ENCODE measurements at places on chromosomes 11 and 22.

DNA sequence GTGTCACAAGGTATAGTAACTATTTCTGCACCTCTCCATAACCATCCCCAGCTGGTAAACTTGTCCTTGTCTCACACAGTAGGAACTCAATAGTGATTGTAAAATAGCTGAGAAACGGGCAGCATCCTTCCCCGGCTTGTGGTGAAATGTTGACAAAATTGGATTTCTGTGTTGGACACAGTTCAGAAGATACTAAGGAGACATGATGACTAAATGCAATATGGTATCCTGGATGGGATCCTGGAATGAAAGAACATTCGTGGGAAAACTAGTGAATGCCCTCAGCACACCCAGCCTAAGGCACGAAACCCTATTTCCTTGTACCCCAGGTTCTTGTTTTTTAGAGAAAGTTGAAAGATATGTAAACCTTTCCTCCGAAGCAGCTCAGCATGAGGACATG lies 18.8 kb upstream of the OPCML start:
- no peak for DNase-seq

DNA sequence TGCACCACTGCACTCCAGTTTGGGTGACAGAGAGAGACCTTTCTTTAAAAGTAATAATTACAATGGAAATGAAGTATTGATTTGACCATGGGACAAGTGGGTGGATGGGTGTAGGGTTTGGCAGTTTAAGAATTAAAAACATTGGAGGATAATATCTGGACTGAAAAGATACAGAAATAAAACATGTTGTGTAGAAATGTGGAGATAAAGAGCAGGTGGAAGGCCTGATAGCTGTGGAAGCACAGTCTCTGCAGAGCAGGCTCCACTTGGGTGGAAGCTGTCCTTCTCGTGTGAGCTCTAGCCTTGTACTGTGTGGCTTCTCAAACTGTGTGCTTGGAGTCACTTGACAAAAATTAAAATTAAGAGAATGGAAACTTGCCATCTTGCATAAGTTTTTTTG lies 25.6 kb downstream of the APLP2 start:
- no peak for DNase-seq

GRCh38 chr11:116890193-116890592 lies 52.8 kb upstream of the APOA1 start:
- peak; percentile 60 for DNase-seq

DNA sequence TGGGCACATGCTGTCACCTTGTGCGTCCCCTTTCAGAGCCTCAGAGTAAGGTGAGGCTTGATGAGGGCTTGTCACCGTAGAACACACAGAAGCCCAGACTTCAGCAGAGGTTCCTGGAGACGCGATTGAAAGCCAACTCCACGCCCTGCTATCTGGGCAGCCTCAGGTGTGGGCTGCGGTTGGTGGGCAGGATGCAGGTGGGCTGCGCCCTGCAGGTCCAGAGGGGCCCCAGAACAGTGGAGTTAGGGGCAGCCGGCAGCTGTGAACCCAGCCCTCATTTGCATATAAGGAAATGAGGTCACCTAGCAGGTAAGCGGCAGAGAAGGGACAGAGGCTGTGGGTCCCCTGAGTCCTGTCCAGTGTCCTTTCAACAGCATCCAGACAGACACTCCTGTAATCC lies 15.4 kb downstream of the PHLDA2 start:
- DNase-seq = no peak

DNA sequence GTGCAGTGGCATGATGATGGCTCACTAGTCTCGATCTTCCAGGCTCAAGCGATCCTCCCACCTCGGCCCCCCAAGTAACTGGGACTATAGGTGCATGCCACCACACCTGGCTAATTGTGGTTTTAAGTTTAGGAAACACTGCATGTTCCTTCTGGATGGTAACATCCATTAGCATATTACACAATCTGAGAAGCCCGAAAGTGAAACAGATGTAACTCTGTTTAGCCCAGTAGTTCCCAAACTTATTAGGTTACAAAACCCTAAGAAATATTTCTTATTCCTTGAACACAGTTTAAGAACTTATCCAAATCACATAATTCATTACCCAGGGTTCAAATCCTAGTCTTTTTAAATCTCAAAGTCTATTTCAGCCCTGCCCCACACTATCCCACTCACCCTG lies 28.3 kb downstream of the POLDIP3 start:
- no peak for DNase-seq

- DNase-seq = no peak
Observed at GRCh38 chr22:30523646-30524489, 18.4 kb upstream of the SEC14L4 start.

DNA sequence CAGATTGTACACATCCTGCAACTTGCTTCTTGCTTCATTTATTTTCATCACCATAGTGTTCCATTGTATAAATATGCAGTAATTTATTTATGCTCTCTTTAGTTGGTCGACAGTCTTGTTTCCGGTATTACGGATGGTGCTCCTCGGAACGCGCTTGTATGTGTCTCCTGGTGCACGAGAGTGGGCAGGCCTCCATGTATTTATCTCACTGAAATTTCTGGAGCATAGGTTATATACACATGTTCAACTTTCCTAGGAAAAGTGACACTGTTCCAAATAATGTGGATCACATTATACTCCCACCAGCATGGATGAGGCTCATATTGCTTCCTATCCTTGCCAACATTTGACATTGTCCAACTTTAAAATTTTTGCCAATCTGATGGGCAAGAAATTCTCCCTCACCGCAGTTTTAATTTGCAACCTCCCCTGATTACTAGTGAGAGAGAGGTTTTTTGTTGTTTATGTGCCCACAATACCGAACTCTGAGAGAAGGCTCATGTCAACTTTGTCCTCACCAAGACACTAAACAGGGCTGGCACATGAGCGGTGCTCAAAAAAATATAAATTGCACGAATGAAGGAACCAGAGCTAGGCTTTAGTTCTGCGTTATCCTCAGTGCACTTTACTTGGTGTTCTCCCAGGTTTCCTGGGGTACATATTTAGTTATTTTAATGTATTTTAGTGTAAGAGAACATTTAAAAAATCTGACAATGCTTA lies 3.8 kb downstream of the CSNK2A3 start:
- no peak for DNase-seq

GRCh38 chr11:5705688-5706087 lies 16.1 kb downstream of the TRIM22 start:
- peak; percentile 42 for DNase-seq

DNA sequence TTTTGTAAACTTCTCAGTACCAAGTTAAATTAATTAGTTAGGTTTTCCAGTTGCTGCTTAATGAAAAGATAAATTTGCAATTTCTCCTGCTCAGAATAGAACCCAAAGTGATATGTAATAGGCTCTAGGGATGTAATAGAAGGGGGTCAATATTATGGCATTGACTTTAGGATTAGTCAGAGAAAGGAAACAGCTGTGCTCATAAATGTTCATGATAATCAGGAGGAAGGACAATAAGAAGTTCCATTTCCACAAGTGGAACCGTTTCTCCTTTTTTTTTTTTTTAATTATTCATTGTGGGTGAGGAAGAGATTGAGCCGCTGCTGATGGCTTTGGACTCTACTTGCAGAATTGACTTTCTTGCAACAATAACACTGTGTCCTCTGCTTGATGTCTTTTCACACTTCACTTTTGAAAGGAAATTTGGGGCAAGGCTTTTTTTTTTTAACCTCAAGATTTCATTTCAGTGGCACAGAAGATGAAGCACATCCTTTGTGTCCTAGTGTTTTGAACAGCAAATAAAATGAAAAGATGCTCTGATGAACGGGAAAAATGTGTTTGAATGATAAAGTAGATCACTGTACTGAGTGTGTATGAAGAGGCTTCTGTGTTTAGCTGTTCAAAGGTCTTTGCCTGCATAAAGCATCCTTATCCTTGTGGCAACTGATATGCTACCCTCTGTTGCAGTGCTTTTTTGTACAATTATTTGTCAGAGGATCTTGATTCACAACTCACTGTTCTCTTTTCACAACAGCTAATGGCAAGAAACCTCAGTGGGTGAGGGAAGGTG lies 62.4 kb downstream of the GAS2 start:
- no peak for DNase-seq

DNA sequence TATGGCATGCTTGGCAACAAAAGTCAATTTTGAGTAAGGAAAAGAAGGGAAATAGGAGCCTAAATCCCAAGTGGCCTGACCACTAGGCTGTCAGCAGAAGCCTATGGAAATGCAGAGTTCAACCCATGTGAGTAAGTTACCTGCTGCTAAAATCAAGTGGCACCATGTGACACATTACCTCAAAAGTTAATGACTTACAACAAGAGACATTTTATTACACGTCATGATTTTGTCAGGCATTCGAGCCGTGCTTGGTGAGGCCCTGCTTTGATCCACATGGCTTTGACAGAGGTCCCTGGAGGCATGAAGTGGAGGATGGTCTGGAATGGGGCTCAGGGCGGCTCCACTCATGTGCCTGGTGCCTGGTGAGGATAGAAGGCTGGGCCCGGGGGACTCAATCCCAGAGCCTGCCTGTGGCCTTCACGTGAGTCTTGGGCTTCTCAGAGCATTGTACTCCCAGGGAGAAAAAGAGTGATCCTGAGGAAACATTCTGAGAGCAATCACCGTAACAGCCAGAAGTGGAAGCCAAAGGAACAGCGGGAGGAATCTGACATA lies 339.1 kb upstream of the B3GAT1 start:
- DNase-seq = no peak

DNA sequence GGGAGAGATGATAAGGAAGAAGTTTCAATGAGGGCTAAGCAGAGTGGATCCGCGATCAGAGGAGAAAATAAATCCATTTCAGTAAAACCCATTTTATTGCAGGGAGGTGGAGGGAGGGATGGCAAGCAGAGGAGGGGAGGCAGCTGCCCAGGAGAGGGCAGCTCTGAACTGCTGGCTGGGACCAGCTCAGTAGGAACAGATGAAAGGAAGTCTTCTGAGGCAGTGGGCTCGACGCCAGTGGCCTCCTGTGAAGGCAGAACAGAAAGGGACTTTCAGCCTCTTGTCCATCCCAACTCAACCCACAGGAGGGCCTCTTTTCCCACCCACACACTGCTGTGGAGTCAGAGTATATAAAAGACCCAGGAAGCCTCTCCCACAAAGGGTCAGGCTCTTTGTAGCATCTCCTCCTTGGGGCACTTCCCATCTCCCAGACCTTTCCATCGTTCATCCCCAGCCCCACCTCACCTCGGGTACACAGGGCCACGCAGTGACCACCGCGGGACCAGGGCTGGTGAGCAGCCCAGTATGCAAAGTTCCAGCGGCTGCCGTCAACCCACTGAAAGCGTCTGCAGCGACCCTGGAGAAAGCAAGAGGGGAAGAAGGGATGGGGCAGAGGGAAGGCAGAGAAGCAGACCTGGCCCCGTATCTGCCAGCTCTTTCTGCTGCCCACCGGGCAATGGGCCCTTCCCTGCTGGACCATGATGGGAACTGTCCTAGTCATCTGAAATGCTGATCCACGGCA lies 3.0 kb downstream of the PRG2 start:
- DNase-seq = no peak

GRCh38 chr11:61011950-61012736 lies 40.7 kb downstream of the CD6 start:
- DNase-seq = peak; percentile 16

DNA sequence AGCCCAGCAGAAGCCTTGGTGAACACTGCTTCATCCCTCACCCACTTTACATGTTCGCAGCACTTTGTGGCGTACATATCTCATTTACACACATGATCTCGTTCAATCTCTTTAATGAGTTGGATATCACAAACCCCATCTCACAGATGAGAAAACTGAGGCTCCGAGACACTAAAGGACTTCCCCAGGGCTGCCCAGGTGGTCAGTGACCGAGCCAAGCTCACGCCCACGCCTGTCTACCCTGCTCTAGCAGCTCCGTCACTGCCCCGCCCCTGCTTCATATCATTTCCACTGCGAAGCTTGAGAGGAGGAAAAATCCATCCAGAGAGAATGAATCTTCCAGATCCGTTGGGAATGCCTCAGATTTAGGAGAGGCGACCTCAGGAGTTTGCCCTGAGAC lies 11.8 kb upstream of the DSCAML1 start:
- no peak for DNase-seq

- DNase-seq = no peak
Observed at GRCh38 chr11:2143799-2144543, 4.8 kb upstream of the IGF2 start.

DNA sequence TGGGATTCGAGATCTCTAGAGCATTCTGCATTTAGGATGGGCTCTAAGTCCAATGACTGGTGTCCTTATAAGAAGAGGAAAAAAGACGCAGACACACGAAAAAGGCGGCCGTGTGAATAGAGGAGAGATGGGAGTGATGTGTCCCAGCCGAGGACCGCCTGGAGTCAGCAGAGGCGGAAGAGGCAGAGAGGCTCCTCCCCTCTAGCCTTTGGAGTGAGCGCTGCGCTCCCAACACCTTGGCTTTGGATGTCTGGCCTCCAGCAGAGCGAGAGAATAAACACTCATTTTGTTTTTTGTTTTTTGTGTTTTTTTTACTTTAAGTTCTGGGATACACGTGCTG lies 83.0 kb upstream of the RTL6 start:
- no peak for DNase-seq

DNA sequence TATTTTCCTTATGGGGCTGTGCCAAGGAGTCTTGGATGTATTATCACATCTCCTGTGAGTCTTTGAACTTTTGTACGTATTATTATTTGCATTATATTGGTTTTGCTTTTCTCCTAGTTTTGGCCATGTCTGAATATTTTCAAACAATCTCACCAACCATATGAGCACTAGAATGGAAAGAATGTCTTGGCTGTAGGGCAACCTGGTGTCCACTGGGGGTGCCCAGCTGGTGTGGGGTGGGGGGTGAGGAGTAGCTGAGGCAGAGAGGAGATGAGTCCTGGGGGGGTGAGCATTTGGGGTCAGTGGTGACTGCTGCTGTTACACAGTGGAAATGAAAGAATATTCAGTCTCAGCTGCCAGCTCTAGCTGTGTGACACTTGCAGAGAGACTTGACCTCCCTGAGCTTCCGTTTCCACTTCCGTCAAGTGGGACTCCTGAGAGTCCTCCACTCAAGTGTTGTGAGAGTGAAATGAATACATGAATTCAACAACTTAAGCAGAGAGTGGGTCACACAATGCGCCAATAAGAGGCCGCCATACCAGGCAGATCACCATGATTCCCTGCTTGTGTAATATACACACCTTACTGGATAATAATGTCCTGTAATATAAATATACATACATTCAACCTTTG lies 12.7 kb upstream of the PVALB start:
- no peak for DNase-seq

DNA sequence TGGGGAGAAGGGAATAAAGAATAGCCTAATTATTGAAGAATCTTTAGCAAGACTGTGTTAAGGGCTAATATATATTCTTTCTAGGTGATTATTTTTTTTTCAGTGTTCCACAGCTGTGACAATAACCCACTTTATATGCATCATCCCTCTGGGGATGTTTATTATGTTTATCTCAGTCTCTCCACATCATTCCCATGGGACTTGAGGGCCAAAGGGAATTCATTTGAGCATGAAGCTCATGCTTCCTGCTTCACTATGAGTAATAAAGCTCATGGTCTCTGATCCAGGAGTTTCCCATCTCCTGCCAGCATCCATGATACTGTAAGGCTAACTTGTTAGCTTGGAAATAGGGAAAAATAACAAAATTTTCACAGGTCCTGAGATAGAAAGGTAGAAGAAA lies 1888.4 kb downstream of the LRRC4C start:
- no peak for DNase-seq

DNA sequence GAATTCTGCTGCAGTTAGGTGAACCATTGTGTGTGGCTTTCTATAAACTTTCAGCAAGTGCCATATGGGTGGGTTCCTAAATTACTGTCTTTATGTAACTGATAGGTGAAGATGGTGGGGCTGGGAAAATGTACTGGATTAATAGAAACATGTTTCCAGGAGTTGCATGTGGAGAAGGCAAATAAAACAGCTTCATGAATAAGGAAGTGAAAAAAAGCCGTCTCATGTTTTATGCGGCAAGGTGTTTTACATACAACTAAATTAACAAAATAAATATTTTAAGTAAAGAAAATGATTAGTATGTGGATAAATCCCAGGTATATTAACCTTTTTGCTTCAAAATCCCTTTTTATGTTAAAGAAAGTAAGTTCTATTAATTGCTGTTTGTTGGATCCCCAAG lies 67.2 kb downstream of the EXT2 start:
- DNase-seq = no peak
